ENCODE measurements at places on chromosomes 16 and 17.

- DNase-seq, result no peak
Measured at GRCh38 chr17:33924104-33924503, 331.0 kb upstream of the CCL2 start.

DNA sequence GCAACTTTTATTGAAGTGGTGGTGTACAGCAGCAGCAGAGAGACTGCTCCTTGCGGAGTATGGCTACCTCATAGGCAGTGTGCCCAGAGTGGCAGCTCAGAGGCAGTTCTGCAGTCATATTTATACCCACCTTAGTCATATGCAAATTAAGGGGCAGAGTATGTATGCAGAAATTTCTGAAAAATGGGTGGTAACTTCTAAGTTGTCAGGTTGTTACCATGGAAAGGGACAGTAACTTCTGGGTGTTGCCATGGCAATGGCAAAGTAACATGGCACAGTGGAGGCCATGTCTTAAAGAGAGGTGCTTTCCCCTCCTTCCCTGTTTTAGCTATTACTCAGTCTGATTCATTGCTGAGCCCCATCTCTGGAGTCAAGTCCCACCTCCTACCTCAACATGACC lies 53.4 kb downstream of the MEOX1 start:
- no peak for DNase-seq

GRCh38 chr16:85313526-85314301 lies 201.4 kb upstream of the CIBAR2 start:
- no peak for DNase-seq

GRCh38 chr16:31081428-31082351 lies 7.1 kb downstream of the PRSS53 start:
- no peak for DNase-seq

All from forelimb muscle (tissue), 1 donor.